ENCODE measurements at places on chromosomes 4 and X. TPM values are rescaled to one million over a fixed set of nuclear protein-coding genes. Genes with fewer than 3 reads are reported as not detected.

DNA sequence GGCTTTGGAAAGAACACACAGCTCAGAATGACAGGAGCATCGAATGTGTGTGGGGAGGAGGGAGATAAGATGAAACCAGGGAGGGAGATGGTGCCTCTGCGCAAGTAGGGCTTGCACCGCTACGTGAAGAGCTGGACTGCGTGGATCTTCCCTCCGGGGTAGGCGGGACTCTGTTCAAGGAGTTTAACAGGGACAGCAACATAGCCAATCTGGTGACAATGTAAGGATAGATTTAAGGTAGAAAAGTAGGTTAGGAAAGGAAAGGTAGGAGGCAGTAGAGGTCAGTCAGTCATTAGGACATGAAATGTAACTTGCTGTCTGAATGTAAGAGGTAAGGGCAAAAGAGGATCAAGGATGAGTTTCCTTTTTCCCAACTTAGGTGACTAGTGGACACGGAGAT lies 152.5 kb downstream of the DCTD start:
- DNase-seq = peak; percentile 4
- no peaks in the 10 kb centered on the region for H3K27me3 ChIP-seq
- H3K4me1 ChIP-seq = no peaks in the 10 kb centered on the region
- H3K36me3 ChIP-seq = no peaks in the 10 kb centered on the region

DNA sequence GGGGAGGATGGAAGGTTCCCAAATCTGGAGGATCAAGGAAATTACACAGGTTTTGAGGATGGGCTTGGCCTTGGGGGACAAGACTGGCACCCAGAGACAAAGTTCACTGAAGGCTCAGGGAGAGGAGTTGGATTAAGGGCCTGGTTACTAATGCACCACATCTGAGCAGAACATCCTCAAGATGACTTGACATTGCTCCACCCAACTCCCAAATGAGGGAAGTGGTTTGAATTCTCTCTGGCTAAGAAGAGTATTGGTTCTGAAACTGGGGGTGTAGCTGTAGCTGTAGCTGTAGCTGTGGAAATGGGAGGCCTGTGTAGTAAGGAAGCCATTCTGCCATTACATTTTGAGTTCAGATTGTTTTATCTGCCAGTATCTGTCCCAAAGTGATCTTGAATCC lies 129.4 kb downstream of the RASL11B start:
- H3K36me3 ChIP-seq = no peaks in the 10 kb centered on the region
- DNase-seq = no peak
- no peak overlapping the region for H3K4me3 ChIP-seq
- peaks cover 13% of the 10 kb centered on the region for H3K4me1 ChIP-seq
- no peak overlapping the region for H3K27ac ChIP-seq

The CT47A7 gene
- polyA plus RNA-seq = not detected

- H3K4me1 ChIP-seq = no peaks in the 10 kb centered on the region
- no peak overlapping the region for H3K27ac ChIP-seq
- no peaks in the 10 kb centered on the region for H3K27me3 ChIP-seq
- no peak overlapping the region for H3K4me3 ChIP-seq
Observed at GRCh38 chrX:70852294-70852693, 56.2 kb downstream of the TEX11 start.

DNA sequence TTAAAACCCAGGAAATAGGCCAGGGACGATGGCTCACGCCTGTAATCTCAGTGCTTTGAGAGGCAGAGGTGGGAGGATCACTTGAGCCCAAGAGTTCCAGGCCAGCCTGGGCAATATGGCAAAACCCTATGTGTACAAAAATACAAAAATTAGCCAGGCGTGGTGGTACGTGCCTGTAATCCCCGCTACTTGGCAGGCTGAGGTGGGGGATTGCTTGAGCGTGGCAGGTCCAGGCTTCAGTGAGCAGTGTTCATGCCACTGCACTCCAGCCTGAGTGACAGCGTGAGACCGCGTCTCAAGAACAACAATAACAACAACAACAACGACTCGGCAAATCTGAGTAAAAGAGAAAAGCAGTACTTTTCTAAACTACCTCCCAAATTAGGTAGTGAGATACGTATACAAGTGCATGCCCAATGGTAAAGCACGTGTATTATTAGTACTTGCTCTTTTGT lies 13.0 kb upstream of the NDUFC1 start:
- no peaks in the 10 kb centered on the region for H3K27me3 ChIP-seq
- no peak overlapping the region for H3K4me3 ChIP-seq
- H3K27ac ChIP-seq = no peak overlapping the region
- H3K4me1 ChIP-seq = no peaks in the 10 kb centered on the region
- no peaks in the 10 kb centered on the region for H3K36me3 ChIP-seq
- DNase-seq = no peak

DNA sequence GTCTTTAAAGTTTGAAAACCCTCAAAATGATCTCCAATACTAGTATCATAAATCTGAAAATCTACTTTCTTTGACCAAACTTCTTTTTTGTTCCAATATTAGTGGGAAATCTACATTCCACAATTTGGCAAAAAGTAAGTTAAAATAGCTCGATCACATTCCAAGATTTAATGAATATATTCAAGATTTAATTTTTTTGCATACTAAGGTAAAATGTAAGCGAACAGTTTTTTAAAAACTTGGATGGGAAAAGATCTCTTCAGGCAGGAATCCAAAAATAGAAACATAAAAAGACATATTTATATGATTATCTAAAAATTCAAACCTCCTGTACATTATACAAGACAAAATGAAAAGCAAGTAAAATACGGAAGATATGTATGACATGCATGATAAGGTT lies 31.2 kb downstream of the CNOT6L start:
- no peaks in the 10 kb centered on the region for H3K36me3 ChIP-seq
- no peak overlapping the region for H3K27ac ChIP-seq
- no peak overlapping the region for H3K4me3 ChIP-seq
- DNase-seq = no peak

GRCh38 chrX:120753413-120754251 lies 122.0 kb downstream of the CT47B1 start:
- H3K27ac ChIP-seq = no peak overlapping the region
- H3K4me1 ChIP-seq = peaks cover 4% of the 10 kb centered on the region
- DNase-seq = no peak
- no peak overlapping the region for H3K4me3 ChIP-seq
- H3K36me3 ChIP-seq = no peaks in the 10 kb centered on the region

DNA sequence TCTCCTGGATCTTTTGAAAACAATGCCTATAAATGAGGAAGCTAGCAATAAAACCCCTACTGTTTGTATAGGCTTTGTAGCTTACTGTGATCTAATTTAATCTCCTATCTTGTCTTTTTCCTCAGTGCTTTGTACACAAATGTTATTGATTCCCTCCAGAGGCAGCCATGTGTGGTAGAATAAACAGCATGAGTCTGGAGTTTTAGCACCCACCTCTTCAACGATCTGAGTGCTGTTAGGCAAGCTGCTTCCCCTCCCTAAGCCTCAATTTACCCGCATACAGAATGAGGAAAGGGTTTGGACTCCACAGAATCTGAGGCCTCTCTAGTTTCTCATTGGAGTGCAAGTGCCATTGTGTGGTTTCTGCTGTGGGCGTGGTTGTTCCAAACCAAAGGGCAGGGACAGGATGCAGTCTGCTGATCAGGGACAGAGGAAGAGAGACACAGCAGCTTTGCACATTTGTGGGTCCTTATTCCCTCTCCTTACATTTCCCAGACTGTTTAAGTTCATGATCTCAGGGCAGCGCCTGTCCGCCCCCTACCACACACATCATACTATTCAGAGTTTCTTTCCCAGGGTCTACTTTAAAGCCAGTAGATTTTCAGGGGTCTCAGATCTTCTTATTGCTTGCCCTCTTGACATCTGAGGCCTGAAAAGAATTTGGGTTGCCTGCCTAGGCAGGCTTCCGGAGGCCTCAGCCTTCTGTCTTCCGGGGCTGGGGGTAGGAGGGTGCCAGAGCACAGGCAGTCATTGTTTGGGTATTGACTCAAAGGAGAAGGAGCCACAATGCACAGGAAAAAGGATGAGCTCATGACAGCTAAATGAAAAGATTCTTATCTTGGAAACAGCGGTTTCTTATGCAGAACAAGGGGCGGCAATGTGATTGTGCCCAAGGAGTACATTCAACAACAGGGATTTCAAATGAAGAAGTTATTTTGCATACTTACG lies 114.9 kb upstream of the TEX13D start:
- no peaks in the 10 kb centered on the region for H3K36me3 ChIP-seq
- DNase-seq = no peak
- H3K4me1 ChIP-seq = no peaks in the 10 kb centered on the region
- H3K27ac ChIP-seq = no peak overlapping the region
- H3K4me3 ChIP-seq = no peak overlapping the region
- no peaks in the 10 kb centered on the region for H3K27me3 ChIP-seq

The GPR173 gene
- 1.2 TPM for polyA plus RNA-seq

The BCOR gene
- polyA plus RNA-seq = 15.3 TPM

The SLC26A1 gene
- 9.0 TPM for polyA plus RNA-seq
